ENCODE measurements at places on chromosomes 5 and 9.

DNA sequence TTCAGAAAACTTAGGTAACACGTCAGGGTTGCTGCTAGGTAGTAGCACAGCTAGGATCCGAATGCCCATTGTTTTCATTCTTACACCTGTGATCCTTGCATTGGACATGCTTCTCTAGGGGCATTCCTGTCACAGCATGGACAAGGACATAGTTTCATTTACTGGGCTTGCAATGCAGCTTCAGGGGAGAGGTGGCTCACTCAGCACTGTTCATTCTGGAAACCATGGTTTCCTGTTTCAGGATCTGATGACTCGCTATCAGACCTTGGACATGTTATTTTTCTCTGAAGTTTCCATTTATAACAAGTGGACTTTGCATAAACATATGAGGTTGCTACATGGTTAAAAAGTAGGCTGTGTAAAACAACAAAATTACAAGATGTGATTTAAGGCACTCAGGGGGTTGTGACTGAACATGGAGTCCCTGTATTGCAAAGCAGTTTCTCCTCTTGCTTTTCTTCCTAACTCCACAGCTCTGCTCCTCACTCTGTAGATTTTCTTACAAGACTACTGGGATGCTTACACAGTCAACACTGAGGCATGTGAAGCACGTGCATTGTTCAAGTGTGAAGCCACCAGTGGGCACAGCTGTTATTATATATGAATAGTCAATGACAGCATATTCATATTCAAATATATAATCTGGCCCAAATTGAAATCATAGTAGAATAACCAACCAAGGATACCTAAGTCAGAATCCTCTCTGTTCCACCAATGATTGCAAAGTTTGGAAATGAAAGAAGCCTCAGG, 66.1 kb upstream of the STK32A start:
- DNase-seq = no peak

GRCh38 chr5:139393497-139394122, 1.3 kb downstream of the PROB1 start:
- no peak for DNase-seq

DNA sequence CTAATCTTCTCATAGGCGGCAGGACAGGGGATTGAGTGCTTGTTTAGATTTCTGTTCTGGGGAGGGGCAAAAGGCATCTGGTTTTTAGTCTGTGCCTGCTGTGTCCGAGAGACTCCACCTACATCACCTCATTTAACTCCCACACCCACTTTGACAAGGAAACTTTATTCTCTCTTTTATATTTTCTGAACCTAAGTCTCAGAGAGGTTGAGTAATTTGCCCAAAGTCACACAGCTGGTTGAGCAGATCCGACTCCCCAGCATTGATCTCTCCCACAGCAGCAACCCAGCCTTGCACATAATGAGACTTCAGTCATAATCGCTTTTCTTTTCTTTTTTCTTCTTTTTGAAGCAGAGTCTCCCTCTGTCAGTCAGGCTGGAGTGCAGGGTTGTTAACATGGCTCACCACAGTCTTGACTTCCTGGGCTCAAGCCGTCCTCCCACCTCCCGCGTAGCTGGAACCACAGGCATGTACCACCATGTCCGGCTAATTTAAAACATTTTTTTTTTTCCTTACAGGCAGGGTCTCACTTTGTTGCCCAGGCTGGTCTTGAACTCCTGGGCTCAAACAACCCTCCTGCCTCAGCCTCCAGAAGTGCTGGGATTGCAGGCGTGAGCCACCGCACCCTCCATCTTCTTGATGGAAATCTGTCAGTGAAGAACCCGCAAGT, 36.5 kb upstream of the ANKRD33B start:
- no peak for DNase-seq

DNA sequence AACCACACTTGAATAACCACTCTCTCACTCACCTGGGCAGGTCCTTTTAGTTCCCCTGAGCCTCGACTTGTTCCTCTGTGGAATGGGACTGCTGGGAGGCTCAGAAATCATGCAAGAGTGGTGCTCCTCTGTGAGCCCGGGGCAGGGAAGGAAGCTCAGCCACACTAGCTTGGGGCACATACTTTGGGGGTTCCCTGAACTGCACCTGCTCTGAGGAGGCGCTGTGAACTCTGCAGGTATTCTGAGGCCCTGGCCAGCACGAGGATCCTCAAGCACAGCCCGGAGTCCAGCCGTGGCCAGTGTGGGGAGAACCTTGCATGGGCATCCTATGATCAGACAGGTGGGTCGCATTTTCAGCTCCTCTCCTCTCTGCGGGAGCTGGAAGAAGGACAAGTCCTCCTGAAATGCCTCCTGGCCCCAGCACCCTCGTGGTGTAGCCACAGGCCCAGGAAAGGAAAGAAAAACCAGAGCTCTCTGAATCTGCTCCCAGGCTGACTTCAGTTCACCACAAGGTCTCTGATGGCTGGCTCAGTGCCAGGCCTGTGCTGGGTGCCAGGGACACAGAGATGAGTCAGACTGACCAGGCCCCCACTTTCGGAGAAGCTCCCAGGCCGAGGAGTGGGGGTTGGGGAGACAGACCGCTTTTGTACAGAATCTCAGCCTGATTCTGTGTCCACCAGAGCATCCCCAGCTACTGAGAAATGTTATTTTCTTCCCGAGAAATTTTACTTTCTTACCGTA, 11.9 kb downstream of the GLIPR2 start:
- DNase-seq = no peak

- no peak for DNase-seq
Measured at GRCh38 chr9:137744632-137745183, 125.9 kb downstream of the EHMT1 start.

DNA sequence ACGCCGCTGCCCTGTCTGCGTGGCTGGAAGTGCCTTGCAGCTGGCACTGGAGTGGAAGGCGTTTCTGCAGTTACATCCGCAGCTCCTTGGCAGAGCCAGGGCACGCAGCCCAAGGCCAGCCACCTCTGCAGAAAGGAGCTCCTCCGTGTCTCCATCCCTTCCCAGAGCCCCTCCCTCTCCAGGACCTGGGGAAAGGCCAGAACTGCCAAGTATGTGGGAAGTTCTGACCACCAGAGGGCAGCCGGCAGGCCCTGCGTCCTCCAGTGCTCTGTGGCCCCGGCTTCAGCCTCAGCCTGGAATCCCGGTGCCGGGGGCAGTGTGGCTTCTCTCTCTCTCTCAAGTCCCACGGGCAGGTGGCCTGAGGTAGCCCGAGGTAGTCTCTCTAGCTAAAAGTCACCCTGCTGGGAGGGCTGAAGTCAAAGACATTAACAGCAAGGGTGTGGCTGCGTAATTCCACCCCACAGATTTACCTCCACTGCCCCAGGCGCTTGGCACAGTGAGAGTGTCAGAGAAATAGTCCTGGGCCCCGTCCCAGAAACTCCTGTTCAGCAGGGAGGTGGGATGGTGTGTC, 101.7 kb upstream of the FCN2 start:
- DNase-seq = no peak

- DNase-seq = no peak
Measured at GRCh38 chr5:140672455-140673186, 755 bp downstream of the DND1 start.

DNA sequence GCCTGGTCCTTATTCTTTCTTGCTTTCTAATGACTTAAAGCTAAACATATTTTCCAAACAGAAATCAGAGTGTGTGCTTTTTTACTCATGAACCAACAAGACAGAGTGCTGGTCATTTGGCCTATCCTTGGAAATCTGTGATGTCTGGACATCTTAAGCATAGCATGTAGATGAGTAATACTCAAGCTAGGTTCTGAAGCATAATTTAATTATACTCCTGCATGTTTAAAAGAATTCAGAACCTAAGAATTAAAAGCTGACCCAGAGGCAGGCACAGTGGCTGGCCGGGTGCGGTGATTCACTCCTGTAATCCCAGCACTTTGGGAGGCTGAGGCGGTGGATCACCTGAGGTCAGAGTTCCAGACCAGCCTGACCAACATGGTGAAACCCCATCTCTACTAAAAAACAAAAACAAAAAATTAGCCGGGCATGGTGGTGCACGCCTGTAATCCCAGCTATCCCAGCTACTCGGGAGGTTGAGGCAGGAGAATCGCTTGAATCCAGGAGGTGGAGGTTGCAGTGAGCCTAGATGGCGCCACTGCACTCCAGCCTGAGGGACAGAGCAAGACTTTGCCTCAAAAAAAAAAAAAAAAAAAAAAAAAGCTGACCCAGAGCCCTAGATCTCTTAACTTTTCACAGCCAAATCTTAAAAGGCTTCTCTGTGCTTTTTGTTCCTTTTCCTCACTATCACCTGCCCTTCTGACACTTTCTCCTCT, 16.2 kb upstream of the TJP2 start:
- DNase-seq = no peak

- no peak for DNase-seq
Measured at GRCh38 chr9:90961375-90961774, 159.8 kb downstream of the SYK start.

DNA sequence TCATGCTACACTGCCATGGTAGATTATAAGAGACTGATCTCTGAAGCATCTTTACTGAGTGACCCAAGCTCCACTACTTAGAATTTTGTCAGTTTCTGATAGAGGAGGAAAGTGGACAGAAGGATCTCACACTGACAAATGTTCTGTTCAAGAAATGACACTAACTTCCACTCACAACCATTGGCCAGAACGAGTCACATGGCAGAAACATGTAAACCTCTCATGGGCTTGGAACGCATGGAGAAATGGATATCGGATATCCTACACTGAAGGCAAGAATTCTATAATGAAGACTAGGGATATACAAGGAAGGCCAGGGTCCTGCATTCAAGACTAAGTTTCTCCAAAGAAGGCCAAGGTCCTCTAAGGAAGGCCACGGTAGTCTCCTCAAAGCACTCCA, 31.1 kb downstream of the EGFLAM start:
- no peak for DNase-seq

- no peak for DNase-seq
Measured at GRCh38 chr5:180296771-180297170, 4.9 kb upstream of the MAPK9 start.

DNA sequence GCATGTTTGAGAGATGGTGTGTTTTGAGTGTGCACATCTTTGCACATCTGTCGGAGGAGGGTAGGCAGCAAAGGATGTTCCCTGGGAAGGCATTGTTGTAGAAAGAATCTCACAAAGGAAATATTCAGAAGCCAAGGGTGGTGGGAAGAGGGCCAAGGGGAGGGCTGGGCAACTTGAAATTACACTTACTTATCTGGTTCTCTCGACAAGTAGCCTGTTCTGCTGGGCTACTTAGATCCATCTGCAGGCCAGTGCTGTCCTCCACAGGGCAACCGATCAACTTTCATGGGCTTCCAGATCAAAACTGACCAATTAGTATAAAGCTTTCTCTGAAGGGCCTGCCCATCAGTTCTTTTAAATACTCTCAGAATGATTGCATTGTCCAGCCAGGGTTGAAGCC, 495.2 kb downstream of the GADD45G start:
- DNase-seq = no peak

GRCh38 chr5:24681106-24681505, 36.3 kb upstream of the CDH10 start:
- DNase-seq = no peak

DNA sequence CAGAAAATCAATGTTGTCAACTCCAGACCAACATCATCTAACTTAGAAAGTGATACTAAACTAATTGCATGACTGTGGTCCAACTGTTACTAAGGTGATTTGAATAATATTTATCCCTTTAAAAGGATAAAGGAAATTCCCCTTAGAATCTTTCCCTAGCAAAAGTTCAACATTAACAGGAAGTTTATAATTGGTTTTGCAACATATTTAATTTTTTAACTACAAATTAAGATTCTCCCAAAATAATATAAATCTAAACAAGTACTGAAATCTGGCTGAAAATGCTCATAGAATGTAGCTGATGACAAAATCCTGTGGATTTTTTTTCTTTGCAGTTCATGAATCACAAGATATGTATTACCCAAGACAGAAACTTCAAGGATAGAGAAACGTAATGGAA, 151.4 kb downstream of the LPAR1 start:
- no peak for DNase-seq

- no peak for DNase-seq
Measured at GRCh38 chr9:107994648-107995047, 505.1 kb upstream of the KLF4 start.

DNA sequence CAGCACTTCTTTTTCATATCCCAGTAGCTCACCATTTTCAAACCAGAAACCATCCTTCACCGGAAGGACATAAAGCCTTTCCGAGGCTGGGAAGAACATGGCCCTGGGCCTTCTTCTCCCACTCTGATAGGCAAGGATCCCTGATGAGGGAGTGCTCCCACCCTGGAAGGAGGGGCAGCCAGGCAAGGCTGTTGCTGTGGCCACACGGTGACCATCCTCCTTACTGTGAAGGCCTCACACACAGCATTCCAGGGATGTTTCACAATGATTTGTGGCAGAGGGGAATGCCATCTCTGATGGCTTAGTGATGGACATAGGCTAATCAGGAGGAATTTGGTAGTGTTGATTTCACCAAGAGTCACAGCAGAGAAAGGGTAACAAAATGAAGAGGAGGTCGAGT, 130.7 kb downstream of the ADAMTS12 start:
- DNase-seq = no peak

- no peak for DNase-seq
Measured at GRCh38 chr5:177265395-177265794, 38.1 kb downstream of the RAB24 start.

DNA sequence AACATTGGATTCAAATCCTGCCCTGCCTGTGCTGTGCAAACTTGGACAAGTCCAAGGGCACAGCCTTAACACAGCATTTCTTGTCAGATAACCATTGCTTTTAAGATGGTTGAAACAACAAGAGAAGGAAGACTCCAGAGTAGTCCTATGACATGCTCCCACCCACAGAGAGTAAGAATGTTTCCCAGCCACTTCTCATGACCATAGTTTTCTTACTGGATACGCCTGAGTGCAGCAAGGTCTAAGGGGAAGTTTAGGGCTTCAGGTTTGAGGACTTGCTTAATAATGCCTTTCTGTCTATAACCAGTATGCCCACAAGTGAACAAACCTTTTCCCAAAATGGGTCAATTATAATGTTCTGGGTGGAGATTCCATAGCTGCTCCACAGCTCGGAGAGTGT, 126.4 kb downstream of the SLF1 start:
- DNase-seq = no peak

DNA sequence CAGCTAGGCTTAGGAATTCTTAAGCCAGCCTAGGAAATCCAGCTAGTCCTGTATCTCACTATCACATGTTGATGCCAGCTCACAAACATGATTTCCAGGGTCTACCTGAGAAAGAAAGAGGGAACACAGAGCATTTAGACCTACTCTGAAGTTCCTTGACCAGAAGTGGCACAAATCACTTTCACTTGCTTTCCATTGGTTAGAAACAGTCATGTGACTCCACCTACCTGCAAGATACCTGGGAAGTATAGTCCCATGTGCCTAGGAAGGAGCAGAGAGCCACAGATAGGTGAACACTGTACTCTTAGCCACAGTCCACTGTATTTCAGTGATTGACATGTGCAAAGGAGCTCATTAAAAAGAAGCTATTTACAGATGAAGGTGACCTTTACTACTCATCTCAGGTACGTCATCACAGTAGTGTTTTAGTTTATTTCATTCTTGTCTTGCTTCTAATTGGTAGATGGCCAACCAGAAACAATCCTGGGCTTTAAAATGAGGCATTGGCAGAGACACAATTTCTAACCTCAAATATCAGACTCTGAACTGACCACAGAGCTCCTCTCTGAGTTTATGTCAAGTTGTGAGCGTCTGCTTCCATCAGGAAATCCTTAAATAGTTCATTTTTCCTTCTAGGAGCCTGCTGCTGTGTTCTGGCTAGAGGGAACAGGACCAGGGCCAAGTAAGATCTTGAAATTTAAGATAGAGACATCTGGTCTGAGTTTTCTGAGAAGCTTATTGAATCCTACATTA, 340.7 kb downstream of the TLE4 start:
- DNase-seq = no peak
